NCI-H1694 (cell line): ENCODE measurements at places on chromosomes 6 and 20.

DNA sequence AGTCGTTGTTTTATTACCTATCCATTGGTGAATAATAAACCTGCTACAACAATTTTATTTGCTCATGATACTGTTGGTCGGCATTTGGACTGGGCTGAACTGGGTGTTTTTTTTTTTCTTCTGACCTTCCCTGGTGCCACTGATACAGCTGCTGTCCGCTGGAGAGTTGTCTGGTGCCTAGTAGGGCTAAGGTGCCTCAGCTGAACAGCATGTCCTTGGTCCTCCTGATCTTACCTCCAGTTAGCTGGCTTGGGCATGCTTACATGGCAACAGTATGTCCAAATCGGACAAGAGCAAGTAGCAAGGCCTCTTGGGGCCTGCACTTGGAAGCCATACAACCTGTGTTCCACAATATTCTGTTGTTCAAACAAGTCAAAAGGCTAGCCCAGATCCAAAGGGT, 563.4 kb downstream of the BMP2 start:
- DNase-seq, result no peak

GRCh38 chr6:75656479-75656878, 54.8 kb downstream of the SENP6 start:
- no peak for DNase-seq

DNA sequence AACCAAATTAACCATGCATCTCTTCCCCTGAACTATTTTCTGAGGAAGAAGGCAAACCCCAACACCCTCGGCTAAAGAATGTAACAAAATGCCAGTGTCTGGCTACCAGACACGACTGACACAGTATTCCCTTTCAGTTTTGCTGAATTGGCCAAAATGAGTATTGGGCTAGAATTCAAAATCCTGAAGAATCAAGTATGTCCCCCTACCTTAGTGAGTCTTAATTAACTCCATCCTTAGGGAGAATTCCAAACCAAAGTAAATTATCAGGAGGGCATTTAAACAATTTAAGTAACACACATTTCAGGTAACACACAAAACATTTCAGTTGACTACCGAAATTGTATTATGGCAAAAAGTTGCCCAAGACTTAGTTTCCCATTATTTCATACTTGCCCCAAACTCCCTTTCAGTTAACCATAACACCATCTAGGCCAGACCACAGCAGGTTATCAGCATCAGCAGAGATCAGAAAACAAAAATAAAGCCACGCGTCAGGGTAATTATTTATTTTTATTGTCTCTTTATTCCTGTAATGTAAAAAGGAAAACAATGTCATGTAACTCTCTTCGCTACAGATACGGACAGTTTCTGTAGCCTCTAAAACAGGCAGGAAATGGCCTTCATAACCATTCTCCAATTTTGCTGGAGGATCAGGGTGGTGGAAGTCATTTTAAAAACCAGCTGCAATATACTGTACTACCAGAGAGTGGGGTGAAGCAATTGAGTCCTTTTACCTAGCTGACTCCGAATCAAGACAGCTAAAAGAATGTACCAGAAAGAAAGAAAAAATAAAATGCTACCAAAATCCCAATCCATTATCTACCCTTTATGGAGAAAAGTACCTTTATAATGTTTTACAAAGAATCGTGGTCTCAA, 1.9 kb downstream of the SNX5 start:
- DNase-seq, result no peak

- DNase-seq, result no peak
Measured at GRCh38 chr6:83055366-83055964, 10.2 kb downstream of the UBE3D start.

- DNase-seq, result no peak
Measured at GRCh38 chr20:33506576-33506975, 16.7 kb downstream of the CBFA2T2 start.

- DNase-seq, result no peak
Measured at GRCh38 chr20:19750907-19751636, 7.0 kb upstream of the RIN2 start.

GRCh38 chr6:7108964-7109836, 1.4 kb downstream of the RREB1 start:
- DNase-seq, result peak; percentile 37

- no peak for DNase-seq
Measured at GRCh38 chr6:72946774-72947173, 278.5 kb downstream of the KHDC1L start.

DNA sequence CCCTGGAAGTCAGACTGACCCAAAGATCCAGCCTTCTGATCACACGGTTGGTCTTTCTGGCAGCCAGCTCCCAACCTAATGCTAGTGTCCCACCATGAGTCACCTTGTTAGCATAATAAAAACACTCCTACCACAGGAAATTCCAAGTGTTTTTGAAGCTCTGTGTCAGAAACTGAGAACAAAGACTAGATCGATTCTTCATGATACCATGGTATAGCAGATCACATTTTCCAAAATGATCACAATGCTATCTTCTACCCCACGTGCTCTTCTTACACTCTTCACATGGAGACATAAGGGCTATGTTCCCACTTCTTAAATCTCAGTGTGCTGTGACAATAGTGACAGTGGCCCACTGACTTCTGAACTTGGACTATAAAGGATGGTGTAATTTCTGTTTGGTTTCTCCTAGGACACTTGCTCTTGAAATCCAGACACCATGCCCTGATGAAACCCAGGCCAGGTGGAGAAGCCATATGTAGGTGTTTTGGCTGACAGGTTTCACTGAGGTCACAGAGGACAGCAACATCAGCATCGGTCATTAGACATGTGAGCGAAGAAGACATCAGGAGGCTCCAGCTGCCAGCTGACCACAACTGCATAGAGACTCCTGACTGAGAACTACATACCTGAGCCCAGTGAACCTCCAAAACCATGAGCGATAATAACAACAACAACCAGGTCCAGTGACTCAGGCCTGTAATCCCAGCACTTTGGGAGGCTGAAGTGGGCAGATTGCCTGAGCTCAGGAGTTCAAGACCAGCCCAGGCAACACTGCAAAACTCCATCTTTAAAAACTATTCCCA, 57.5 kb downstream of the MKKS start:
- no peak for DNase-seq

- no peak for DNase-seq
Measured at GRCh38 chr20:15818651-15819071, 754.6 kb downstream of the KIF16B start.

DNA sequence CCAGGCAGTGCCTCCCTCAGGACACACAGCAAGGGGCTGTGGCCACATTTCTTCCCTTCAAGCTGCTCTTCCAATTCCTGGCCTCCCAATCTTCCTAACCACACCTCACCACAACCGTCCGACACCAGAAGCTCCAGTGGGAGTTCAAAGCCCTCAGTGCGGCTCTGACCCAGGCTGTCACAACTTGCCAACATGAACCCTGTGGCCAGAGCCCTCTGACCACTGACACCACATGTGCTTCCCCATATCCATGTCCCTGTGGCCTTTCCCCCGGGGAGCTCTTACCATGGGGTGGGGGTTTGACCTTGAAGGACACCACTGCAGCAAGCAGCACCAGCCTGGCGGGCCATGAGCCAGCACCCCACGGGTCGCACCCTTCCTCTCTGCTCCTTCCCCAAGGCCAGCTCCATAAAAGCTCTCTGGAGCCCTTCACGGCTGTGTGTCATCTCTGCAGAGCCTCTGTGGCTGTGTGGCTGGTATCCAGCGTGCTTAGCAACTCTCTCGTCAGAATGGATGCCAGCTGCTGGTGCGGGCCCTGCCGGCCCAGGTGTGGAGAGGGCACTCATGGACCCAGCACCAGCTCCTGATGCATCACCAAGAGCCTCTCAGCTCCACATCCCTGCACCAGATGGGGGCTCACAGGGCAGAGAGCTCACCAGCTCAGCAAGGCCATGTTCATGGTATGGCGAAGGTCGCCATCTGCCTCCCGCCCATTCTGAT, 106.1 kb downstream of the PSMB1 start:
- DNase-seq, result no peak

- no peak for DNase-seq
Measured at GRCh38 chr20:49400904-49401303, 81.6 kb downstream of the KCNB1 start.

DNA sequence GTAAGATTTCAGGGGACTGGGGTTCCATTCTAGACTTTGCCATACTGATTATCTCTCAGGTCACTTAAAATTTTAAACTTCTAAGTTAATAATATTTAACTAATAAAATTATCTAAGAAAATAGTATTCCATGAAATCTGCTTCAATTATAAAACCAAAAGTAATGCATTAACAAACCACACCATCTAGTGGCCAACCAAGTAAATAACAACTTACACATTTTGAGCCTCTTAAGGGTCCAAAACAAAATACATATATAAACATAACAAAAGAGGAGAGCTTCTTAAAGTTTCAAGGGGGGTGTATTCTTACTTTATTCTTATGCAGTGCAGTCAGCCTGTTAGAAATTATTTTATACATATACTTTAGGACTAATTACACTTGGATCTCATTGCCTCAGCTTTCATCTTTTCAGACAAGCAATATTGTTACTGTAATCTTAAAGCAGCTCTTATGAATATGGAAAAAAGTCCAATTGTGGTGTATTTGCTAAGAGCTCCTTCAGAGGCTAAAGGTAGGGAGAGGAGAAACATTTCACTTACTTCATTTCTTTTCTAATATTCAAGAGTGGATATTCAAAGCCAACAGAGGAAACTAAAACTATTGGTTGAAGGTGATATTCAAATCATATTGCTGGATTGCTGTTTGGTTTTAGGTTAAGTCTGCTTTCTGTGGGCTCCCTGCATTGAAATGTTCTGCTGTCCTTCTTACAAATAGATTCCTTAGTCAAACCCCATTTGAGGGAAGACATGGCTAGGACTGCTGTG, 199.7 kb upstream of the SIM1 start:
- DNase-seq, result peak; percentile 24

GRCh38 chr20:63230800-63231268, 4.9 kb upstream of the BIRC7 start:
- no peak for DNase-seq

DNA sequence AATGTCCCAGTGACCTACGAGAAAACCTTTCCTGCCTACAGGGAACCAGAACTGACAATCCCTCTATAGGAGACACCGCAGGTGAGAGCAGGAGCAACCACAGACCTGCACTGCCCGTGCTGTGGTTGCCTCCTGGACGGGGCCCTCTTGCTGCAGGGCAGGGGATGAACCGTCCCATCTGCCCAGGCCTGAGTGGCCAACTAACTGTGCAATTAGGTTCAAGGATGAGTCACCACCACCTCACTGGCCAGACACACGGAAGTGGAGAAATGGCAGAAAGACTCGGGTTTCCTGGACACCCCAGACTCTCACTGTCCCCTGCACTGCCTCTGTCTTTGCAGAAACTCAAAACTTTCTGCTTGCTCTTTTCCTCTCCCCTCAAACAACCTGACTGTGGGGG, 13.8 kb upstream of the HLA-G start:
- no peak for DNase-seq

- no peak for DNase-seq
Measured at GRCh38 chr20:60102665-60103210, 144.5 kb downstream of the CDH26 start.

DNA sequence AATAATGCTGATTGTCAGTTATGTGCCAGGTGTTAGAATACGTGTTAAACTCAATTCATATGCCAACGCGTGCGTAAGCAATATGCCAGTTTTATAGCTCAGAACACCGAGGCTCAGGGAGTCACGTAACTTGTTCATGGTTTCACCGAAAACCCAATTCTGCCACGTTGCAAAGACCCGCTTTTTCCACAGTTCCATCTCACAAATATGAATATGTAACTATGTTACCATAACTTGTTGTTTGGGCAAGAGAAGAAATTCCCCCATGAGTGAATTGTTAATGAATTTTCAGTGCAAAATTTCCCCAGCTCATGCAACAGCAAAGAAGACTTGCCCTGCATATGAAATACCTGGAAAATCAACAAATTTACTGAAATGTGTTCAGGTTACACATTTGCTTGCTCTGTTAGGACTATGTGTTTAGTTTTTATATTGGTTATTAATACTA, 30.1 kb downstream of the SF3B5 start:
- no peak for DNase-seq

DNA sequence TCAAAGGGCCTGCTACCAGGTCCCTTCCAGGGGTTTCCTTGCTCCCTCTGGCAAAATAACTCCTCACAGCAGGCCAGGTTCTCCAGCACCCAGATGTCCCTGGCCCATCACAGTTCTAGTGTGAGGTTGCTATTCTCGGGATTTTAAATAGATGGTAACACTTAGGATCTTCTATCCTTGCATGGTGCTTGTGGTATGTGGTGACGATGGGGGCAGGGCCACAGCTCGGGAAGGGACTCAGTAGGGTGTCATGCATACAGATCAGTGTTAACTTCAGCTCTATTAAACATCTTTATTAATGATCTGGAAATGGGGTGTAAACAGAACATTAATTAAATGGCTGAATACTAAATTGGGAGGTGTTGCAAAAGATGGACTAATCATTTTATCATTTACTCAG, 323.8 kb downstream of the QKI start:
- no peak for DNase-seq

GRCh38 chr6:149046164-149046821, 271.2 kb upstream of the TAB2 start:
- DNase-seq, result no peak

- DNase-seq, result no peak
Measured at GRCh38 chr20:34571753-34572152, 13.2 kb downstream of the MAP1LC3A start.

DNA sequence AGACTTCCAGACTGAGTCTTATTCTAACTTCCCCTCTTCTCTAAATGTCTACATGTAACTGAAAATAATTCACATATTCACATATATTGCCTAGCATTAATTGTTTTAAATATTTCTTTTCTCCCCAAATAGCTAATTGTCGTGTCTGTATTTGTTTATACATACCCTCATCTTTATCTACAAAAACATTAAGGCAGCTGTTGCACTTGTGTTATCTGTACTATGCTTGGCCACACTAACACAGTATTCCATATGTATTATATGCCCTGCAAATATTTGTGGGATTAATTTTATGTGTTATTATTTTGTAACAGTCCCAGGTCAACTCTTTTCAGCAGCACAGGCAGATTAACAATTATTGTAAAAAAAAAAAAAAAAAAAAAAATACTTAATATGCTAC, 11.7 kb downstream of the HDAC2 start:
- DNase-seq, result no peak

GRCh38 chr6:129280749-129281148, 397.8 kb downstream of the LAMA2 start:
- no peak for DNase-seq

DNA sequence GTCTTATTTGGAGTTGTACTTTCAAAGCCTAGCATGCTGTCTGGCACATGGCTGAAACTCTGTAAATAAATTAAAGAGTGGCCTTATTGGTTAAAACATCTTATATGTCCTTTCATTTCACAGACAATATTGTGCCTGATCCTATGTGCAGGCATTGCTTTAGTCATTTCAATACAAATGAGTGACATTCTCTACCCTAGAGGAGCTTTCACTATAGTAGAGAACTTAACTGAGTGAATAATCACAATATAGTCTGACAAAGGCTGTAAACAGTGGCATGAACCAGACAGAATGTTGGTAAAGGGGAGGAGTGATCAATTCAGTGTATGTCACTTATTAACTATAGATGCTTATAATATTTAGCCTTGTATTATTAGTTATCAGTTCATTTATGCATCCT, 481.8 kb downstream of the TFAP2B start:
- DNase-seq, result no peak
